Activated CD4-positive, alpha-beta T cell treated with anti-CD3 and anti-CD28 coated beads, Interleukin-2, amount 10 ng/mL, durations not matched to agents 7 days and 5 days (primary cell): ENCODE measurements at places on chromosomes 7 and 10. TPM values are rescaled to one million over a fixed set of nuclear protein-coding genes. Genes with fewer than 3 reads are reported as not detected.

EPHA1 gene
- total RNA-seq, result 11.4 TPM

NRP1 gene
- 0.40 TPM for total RNA-seq

PRKAG2 gene
- total RNA-seq, result 32.3 TPM

SP4 gene
- total RNA-seq, result 30.9 TPM

DNAH11 gene
- 1.3 TPM for total RNA-seq

ABCF2 gene
- total RNA-seq, result 34.3 TPM

CUZD1 gene
- 3.4 TPM for total RNA-seq

SEMA3C gene
- not detected for total RNA-seq

RBP3 gene
- total RNA-seq, result not detected

IDI2 gene
- not detected for total RNA-seq
